Stimulated activated CD4-positive, alpha-beta T cell treated with anti-CD3 and anti-CD28 coated beads, TNF-alpha, amount 100 ng/mL, for 24 hours (primary cell): ENCODE measurements at places on chromosomes 7 and 10.

DNA sequence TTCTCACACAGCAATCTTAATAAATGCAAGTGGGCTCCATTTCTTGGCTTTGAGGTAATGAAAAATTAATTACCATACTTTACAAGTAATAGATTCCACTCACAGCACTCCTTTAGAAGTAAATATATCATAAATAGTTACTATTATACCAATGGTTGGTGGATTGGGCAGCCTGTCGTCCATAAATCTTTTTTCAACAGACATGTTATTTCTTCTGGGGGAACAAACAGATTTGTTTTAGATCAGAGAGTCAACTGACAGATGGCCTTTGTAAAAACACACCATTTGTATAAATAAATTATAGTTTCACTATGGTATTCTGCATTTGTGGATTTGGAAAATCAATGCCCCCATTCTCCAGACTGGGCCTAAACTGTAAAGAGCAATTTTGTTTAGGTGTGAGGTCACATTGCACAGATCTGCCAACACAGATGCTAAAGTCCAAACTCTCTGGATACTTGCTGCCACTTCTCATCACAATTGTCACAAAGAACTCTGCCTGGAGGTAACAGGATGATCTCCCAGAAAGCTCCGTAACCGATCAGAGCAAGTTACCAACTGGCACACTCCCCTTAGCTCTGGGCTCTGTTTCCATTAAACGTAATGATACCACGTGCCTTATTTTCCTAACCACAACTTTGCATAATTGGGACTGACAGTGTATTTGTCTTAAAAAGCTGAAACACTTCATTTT is 4.5 kb upstream of the MACROH2A2 start:
- DNase-seq, result no peak

DNA sequence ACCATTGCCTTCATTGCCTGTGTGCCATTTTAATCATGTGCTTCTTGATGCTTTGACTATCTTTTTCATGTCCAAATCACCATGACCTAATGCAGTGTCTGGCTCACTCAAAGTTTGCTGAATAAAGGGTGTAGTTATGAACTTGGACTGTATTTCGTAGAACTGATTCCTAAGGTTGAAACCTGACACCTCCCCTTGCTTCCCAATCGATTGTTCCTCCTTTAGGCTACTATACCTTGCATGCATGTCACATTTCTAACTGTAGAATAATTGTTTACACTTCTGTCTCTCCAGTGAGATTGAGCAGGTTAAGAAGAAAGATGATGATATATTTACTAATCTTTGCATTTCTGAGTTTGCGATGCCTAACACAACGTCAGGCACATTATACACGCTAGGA is 41.0 kb upstream of the CDK1 start:
- DNase-seq, result no peak

- DNase-seq, result no peak
Observed at GRCh38 chr7:106652909-106653308, 8.0 kb downstream of the CCDC71L start.

- DNase-seq, result no peak
Observed at GRCh38 chr10:8181496-8182157, 127.1 kb downstream of the GATA3 start.

- DNase-seq, result no peak
Observed at GRCh38 chr7:100685631-100686145, 8.4 kb downstream of the GIGYF1 start.

GRCh38 chr10:63702092-63702491 is 180.9 kb downstream of the REEP3 start:
- DNase-seq, result no peak

GRCh38 chr10:69123306-69123746 is 652 bp upstream of the VPS26A start:
- no peak for DNase-seq

GRCh38 chr10:76274933-76275332 is 843.5 kb downstream of the LRMDA start:
- DNase-seq, result no peak

DNA sequence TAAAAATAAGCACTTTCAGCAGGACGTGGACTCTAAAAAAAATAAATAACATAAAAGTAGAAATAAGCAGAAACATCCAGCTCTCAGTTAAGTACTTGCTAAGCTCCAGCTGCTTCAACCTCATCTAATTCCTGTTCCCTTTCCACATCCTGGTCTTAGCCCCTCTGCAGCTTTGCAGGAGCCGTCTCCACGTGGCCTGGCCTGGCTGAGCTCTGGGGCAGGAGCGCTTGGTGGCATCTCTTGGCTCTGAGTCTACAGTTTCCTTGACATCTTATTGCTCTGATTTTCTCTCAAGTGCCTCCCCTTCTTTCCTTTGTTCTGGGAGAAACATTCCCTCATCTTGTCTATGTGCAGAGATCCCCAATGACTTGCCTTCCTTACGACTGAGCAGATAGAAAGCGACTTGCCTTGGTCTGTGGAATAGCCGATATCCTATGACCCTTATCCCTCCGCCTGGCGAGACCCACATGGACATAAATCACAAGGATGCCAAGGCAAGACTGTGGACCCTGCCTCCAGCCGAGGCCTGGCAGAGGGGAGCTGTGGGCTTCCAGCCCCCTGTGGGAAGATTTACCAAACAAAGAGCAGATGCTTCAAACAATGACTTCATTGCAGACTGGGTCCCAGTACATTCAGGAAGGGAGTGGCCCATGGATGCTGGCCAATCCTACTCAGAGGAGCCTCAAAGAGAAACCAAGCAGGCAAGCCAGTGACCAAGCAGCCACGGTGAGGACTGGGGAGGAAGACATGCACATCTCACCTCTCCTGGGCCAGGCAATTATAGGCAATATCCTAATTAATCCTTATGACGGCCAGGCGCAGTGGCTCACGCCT is 61.9 kb downstream of the SPOCK2 start:
- DNase-seq, result no peak

DNA sequence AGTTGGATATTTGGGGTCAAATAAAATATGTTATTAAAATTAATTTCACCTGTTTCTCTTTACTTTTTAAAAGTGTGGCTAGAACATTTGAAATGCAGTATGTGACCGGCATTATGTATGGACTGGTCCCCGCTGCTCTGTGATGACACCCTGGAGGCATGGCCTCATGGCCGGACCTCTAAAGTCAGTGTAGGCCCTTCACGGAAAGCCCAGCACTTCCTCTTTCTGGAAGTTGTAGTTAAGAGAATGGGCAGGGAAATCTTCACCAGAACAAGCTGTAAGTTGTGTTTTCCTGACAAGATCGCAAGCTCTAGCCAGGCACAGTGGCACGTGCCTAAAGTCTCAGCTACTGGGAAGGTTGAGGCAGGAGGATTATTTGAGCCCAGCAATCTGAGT is 38.3 kb upstream of the SRGN start:
- no peak for DNase-seq

- no peak for DNase-seq
Observed at GRCh38 chr7:126750207-126750911, 502.4 kb downstream of the GRM8 start.

DNA sequence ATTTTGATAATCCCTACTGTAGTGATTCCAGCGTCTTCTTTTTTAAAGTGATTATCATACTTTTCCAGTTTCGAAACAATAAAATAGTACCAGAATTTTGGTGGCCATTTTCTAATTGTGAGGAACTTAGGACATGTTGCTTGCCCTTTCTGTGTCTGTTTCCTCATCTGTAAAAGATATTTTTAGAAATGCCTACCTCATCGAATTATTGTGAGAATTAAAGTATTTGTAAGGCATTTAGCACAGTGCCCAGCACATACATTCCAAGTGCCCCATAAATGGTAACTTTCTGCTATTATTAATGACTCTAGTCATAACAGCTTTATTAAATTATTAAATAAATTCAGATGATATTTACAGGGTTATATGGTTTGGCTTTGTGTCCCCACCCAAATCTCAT is 3.7 kb downstream of the CFAP69 start:
- DNase-seq, result no peak

GRCh38 chr10:25457552-25457951 is 282.8 kb downstream of the GPR158 start:
- no peak for DNase-seq

DNA sequence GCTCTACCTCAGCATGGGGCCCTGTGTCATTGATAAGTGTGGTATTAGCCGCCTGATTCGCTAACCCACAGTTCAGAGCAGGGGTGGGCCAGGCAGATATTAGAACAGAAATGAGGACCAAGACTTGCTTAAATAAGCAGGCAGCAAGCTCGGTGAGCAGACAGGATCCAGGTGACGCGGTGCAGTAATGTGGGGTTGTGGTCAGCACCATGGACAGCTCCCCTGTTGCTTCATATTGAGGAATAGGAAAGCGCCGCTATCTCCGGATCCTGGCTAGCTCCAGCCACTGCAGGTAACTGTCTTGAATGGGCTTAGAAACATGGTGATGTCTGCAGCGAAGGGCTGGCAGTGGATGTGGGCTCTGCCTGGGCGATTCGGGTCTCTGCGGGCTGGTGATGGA is 51.3 kb upstream of the GPR26 start:
- DNase-seq, result peak; percentile 30

GRCh38 chr7:139767561-139767982 is 10.2 kb downstream of the HIPK2 start:
- no peak for DNase-seq

DNA sequence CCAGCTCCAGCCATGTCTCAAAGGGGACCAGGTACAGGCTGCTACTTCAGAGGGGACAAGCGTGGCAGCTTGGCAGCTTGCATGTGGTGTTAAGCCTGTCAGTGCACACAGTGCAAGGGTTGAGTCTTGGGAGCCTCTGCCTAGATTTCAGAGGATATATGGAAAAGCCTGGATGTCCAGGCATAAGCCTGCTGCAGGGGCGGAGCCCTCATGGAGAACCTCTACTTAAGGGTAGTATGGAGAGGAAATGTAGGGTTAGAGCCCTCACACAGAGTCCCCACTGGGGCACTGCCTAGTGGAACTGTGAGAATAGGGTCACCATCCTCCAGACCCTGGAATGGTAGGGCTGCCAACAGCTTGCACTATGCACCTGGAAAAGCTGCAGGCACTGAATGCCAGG is 7.7 kb upstream of the NT5C3A start:
- no peak for DNase-seq

DNA sequence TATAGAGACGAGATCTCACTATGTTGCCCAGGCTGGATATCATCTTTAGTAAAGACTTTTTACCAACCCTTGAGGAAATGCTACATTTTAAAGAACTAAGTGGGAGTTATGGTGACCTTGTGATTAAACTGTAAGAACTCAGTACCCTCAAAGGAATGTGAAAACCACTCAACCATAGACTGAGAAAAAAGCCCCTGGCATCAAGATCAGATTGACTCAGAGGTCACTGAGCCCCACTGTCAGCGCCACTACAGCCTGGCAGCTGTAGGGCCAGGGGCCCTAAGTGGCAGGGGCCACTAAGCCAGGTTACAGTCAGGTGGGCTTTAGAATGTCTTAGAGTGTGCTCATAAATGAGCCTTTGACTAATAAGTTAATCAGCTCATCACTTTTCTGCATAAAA is 55.9 kb downstream of the APBB1IP start:
- DNase-seq, result no peak

- no peak for DNase-seq
Observed at GRCh38 chr7:50119815-50120637, 27.0 kb upstream of the ZPBP start.

DNA sequence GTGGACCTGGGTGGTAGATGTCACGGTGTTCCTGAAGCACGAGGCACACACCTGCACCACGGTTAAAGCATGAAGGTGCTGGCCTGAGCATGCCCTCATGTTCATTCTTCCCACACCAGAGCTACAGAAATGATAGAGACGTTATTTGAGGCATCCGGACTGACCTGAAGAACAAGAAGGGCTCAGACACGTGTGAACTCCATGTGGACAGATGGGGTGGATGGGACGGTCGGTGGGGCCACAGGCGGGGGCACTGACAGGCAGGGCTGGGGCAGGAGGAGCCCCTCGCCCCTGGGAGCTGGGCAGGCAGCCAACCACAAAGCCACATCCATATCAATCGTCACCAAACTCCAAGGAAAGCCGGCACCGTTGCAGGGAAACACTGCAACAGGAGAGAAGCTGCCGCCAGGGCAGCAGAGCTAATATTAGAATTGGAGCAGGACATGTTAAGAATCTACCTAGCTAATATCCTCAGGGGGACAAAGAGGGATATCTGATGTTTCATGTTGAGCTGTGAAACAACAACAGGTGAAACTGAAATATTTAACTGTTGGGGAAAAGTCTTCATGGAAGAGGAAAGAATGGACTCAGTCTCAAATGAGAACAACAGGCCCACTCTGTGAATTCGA is 37.8 kb upstream of the DIP2C start:
- no peak for DNase-seq

DNA sequence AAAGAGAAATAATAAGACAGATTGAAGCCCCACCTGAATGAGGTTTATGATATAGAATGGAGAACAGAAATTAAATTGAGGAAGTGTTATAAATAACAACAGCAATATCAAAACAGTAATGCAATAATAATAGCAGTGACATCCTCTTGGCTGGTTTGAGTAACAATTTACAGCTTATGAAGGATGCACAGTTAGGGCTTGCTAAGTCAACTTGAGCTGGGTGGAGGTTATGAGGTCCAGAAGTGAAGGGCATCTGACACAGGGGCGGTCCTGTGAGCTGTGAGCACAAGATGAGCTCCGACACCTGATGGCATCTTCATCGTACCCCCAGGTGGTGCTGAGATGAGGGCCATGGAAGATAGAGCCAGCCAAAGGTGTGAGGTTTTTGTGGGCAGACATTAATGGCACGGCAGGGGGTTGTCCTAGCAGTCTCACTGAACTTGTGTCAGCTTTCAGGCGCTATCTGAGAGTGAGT is 30.5 kb downstream of the ARHGAP22 start:
- DNase-seq, result no peak

DNA sequence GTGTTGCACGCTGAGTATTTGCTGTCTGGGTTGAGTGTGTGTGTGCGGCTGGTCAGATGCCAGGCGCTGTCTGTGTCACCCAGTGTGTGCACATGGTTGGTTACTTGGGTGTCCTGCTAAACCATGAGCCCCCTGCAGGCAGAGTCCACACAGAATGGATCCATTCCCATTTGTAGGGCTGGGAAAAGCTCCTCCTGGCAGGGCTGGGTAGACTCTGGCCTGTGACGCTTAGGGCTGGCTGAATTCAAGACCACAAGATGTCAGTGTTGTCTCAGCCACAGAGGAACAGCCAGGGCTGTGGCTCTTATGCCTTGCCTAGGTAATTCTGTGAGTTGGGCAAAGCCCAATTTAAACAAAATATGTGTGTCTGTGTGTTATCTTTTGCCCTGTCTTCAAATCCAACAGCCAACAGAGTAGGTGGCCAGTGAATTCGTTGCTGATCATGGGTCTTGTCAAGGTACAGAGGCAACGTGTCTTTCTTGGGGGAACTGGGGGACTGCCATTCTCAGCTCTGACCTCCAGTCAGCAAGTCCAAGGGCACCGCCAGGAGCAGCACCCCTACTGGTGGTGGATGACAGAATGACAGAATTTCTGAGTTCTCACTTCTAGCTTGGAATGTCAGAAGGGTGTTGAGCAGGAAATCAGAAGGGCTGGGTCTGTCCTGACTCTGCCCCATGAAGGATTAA is 285.1 kb downstream of the CCSER2 start:
- no peak for DNase-seq

DNA sequence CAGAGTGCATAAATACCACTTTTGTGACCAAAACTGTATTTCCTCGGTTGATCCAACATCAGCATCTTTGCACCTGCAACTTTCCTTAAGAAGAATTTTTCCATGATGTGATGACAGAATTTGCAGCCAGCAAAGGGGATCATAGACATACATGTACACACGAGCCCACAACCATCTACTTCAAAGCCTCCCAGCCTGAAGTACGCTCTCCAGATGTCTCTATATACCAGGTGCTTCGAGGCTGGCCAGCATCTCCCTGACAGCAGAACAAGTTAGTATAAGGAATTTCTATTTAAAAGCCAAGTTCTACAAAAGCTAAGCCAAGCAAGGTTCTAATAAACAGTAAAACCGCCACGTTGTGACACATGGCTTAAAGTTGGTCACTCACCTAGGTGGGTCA is 328.5 kb downstream of the KCNMA1 start:
- DNase-seq, result no peak
